ENCODE measurements at places on chromosomes 6 and 20.

- DNase-seq = no peak
Observed at GRCh38 chr20:63531686-63532448, 5.3 kb downstream of the PTK6 start.

GRCh38 chr20:1003920-1004697, 2.0 kb upstream of the RSPO4 start:
- no peak for DNase-seq

DNA sequence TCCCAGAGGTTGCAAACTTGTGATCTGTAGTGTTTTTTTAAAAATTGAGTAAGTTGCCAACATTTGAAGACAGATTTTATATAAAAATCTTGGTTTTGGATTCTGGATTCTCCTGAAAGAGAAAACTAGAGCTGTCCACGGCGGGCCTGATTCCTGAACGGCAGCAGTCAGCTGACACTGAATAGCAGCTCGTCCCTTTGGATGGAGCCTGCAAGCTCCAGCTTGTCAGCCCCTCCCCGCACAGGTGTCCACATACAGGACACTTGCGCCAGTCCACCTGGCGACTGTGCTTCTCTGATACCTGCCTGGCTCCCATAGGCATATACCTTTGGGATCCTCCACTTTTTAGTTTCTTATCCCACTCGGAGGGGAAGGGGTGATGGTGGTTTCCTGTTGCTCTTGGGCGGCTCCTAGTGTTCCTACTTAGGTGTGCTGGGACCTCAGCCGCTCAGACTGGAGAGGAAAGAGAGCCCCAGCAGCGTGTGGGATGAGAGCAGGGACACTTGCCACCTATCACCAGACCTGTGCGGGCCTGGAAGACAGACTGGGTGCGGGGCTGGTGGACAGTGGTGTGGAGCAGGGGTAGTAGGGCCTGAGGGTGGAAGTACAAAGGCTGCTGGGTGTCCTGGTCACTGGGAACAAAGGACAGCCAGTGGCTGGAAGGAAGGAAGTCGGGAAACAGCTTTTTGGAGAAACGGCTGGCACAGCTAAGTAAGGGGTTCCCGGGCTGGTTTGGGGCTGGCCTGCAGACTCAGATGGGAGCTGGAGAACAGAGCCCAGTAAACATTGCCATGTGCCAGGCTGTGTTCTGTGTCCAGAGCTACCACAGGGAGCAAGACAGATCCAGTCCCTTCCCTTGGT, 18.3 kb downstream of the GHRH start:
- no peak for DNase-seq

GRCh38 chr20:31806564-31807355, 12.4 kb upstream of the MYLK2 start:
- no peak for DNase-seq

Data from activated naive CD4-positive, alpha-beta T cell (primary cell).